CD8-positive, alpha-beta T cell (primary cell): ENCODE measurements at places on chromosomes 11 and 22.

GRCh38 chr11:8899119-8899753 lies 11.8 kb upstream of the AKIP1 start:
- DNase-seq = no peak

DNA sequence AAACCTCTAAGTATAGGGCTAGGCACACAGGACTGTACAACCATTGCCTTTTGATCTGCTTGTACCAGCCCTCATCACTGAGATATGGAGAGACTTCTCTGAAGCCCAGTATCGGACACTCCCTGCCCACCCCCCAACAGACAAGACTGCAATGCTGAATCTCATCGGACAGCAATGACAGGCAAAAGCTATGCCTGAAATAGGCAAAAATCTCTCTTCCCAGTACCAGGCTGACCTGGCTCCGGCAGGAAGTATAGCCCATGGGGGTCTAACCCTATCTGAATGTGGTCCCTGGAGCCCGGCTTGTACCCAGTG lies 6.5 kb downstream of the RHOG start:
- DNase-seq = no peak

- no peak for DNase-seq
Measured at GRCh38 chr11:102393272-102393730, 46.3 kb downstream of the BIRC2 start.

DNA sequence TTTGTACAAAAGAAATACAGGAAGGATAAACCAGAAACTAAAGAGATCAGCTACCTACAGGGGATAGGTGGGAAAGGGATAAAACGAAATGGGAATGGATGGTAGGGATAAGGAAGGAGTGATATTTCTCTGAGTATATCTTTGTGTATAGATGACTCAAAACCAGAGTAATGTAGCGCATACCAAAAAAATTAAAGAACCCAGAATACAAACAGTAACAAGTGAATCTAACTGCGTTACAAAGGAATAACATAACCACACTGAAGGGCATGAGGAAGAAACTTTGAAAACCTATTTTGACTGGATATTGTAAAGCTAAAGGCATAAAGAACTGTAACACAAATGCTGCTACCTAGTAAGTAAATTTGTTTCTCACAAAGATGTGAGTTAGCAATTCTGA lies 37.9 kb downstream of the MAPK1 start:
- no peak for DNase-seq

- no peak for DNase-seq
Measured at GRCh38 chr22:29879753-29880152, 3.2 kb upstream of the MTMR3 start.

DNA sequence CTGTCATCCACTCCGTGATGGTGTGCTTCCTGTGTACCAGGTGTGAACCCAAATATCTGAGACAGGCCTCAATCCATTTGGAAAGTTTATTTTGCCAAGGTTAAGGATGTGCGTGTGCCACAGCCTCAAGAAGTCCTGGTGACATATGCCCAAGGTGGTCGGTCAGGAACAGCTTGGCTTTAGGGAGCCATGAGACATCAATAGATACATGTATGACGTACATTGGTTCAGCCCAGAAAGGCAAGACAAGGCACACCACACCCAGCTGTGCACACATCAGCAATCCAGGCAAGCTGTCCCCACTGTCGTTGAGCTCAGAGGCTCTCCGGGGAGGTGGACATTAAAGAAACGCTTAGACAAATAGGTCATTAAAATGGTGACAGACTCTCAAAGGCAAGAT lies 56.8 kb upstream of the SHANK2 start:
- DNase-seq = peak; percentile 34

DNA sequence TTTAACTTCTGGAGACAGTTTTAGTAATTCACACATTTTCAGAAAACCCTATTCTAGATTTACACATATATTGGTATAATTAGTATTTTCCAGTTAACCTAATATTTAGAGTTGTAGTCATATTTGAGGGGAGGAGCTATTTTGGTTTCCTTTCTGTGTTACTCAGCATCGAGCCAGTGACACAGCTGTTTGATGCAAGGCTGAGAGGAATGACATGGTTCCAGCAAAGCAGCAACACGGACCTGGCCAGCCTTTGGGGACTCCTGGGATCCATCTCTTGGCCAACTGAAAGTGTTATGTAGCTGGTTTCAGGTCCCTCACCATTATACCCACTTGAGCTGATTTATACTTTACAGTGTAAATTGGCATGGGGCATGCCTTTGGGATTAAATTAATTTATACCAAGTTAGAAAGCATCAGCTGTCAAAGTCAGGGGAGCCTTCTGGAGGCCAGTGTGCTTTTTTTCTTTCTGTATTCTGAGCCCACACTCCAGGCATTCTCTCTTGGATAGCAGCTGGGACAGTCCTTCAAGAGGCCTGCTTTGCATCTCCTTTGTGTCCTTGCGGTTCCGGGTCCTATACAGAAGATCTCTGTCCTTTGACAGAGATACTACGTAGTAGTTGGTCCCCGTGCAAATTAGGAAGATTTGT lies 91.3 kb upstream of the SLC25A18 start:
- DNase-seq = no peak

DNA sequence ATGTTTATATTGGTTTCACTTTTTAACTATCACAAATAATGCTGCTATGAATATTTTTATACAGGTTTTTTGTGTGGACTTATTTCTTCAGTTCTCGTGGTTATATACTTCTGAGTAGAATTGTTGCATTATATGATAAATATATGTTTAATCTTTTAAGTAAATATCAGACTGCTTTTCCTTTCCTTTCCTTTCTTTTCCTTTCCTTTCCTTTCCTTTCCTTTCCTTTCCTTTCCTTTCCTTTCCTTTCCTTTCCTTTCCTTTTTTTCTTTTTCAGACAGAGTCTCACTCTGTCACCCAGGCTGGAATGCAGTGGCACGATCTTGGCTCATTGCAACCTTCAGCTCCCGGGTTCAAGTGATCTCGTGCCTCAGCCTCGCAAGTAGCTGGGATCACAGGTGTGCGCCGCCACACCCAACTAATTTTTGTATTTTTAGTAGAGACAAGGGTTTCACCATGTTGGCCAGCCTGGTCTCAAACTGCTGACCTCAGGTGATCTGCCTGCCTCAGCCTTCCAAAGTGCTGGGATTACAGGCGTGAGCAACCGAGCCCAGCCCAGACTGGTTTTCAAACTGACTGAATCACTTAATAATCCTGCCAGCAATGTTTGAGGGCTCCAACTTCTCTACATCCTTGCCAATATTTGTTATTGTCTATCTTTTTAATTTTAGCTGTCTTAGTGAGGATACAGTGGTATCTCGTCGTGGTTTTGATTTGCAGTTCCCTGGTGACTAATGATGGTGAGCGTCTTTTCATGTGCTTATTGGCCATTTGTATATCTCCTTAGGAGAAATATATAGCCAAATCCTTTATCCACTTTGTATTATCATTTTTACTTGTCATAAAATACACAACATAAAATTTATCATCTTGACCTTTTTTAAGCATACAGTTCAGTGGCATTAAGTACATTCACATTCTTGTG lies 21.9 kb downstream of the HTR3B start:
- no peak for DNase-seq

- no peak for DNase-seq
Measured at GRCh38 chr11:121650351-121651256, 197.8 kb upstream of the SORL1-AS1 start.

DNA sequence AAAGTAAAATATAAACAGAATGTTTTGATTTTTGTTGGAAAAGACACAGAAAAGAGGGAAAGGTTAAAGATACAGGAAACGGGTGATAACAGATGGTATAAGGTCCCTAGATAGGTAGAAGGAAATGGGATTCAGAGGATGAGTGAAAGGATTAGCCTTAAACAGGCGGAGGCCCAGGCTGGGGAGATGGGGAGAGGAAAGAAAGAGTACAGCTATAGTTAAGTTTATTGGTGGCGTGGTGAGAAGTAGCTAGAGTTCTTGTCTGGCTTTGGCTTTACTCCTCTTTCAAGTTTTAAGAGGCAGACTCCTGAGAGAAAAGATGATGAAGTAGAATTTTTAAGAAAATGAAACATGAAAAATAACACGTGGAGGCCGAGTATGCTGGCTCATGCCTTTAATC lies 13.7 kb downstream of the ZBTB44 start:
- DNase-seq = no peak

DNA sequence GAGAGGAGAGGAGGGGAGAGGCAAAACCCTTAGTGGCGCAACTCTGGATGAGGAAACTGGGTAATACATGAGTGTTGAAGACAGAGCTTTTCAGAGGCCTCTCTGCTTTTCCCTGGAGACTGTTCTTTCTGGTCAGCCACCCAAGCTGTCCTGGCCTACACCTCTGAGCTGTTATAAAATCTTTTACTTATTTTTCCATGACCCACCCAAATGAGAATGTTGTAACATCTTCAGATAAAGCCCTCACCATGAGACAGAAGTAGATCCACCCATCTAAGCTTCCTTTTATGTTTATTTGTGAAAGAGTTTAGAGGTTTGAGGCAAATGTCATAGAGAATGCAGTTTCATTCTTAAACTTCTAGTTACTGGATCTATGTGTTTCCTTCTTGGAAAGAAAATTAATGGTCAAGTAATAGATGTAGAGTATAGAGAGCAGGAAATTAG lies 20.3 kb upstream of the APLP2 start:
- no peak for DNase-seq

- no peak for DNase-seq
Measured at GRCh38 chr11:82105331-82105998, 628.2 kb downstream of the FAM181B start.

DNA sequence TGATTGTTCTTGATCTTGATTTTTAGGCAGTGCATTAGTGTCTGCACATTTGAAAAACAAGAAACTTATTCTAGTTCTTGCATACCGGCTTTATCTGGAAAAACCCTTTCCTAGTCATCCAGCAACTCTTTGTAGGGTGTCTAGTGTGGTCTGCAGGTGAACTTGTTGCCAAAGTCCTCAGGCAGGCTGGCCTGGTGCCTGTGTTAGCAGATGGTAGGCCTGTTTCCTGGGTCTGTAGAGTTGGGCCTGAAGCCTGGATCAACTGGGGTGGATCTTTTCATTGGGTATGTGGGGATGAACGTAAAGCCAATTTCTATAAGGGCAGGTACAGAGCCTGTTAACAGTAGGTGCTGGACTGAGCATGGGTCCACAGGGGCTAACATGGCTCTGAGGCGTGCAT lies 5.6 kb upstream of the GLYATL1 start:
- DNase-seq = no peak

DNA sequence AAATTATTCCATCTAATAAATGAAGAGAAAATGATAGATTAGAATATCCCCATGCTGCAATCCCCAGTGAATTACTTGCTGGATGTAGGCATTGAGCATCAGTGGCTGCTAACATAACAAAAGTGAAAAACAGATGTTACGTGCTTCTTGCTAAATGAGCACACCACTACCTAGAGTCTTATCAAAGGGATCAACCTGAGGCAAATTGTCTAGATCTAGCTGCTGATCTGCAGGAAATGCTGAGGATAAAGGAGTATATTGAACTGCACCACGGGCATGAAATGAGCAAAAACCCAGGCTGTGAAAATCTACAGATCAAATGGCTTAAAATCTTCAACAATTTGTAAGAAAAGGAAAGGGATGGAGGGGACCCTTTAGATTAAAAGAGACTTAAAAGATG lies 45.3 kb upstream of the SCUBE2 start:
- DNase-seq = no peak

DNA sequence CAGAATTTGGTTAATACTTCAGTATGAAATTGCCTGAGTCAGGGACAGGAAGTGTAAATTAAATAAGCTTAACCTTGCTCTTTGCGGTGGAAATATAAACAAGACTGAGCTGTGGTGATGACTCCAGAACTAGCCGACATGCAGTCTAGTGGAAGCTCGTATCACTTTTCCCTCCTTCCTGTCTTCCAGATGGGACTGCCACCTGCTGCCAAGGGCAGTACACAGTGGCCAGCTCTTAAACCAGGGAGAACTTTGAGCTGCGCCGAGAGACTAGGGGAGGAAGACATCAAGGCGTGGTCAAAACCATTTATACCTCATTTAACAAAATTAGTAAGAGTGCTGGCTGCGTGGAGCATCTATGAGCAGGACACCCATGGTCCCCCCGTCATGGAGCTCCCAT lies 31.3 kb upstream of the CTTN start:
- no peak for DNase-seq

DNA sequence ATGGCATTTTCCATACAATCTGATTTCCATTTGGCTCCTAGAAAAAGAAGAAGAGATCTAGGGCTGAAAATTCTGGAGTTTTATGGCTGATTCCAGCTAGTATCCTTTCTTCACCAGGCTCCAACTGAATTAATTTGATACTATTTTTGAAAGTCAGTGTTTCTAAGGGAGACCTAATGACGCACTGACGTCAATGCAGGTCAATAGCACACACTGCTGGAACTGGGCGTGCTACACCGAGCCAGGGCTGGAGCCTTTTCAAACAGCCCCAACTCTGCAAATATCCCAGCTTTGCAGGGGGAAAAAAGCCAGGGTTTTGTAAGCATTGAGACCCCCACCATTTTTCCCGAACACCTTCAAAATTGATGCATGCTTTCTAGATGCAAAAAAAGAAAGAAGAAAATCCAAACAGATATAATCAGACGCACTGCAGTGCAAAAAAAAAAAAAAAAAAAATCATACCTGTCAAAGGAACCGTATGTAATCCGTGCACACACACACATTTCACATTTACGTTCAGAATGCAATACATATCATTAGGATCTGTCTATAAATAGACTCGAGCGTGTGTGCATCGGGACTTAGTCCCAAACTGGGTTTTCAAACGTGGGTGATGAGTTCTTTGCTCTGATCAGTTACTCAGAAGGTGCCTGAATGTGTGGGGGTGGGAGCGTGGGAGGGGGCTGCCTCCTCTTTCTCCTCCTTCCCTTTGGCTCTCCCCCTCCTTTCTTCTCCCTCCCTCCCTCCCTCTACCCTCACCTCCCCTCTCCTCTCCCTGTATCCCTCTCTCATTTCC lies 124.5 kb upstream of the HSD17B12 start:
- no peak for DNase-seq

DNA sequence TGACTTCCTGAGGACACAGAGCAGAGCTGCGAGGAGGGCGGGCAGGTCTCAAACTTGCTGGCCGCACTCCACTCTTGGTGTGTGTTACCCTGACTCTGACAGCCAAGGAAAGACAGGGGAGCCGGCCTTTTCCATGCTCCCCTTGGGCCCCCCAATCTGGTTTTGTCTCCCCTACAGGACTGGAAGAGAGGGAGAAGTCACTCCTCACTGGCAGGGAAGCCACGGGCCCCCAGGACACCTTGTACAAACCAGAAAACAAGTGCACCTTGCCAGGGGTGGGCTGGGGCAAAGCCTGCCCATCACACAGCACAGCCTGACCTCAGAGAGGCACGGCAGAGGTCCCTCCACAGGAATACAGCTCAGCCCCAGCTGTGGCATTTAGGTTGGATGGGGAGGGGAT lies 20.2 kb downstream of the CBX7 start:
- no peak for DNase-seq

DNA sequence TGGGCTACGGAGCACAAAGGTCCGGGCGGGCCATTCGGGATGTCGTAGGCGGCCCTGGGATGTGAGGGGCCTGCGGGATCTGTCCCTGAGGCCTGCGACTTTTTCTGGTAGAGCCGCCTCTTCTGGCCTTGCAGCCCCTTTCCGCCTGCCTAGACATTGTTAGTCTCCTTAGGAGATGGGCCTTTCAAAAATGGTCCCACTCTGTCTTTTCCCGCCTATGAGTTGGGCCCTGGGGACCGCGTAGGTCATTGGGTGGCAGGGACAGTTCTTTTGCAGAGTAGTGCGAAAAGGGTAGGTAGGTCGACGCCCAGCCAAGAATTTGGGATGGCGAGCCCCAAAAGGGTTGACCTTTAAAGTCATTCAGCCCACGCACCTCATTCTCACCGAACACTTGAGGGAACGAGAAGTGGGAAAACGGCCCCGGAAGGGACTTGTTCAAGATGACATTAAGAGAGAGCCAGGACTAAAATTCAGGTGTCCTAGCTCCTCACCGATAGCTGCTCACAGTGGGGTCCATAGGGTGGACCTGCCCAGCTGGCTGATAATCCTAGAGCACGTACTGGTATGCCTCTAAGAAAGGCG lies 785 bp downstream of the OTUB1 start:
- DNase-seq = no peak
